ENCODE measurements at places on chromosomes 7 and 10.

DNA sequence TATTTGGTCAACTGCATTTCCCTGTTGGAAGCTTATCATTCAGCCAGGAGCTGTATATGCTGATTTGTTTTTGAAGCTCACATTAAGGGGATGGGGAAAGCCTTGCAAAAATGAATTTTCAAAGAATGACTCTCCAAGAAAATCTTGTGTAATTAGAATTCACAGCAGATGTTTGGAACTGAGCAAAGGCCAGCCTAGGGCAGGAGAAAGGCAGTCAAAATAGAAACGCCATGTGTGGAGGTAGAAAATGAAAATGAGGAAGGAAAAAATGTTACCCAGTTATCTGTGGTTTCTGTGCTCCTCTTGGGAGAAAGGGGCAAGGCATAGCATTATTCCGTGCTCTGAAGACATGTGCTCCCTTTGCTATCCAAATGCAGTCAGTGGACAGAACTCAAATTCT is 93.5 kb downstream of the NRP1 start:
- DNase-seq: peak; percentile 79

GRCh38 chr7:33926535-33926934 is 21.2 kb downstream of the BMPER start:
- no peak for DNase-seq

- no peak for DNase-seq
Observed at GRCh38 chr7:2001601-2002442, 230.9 kb downstream of the MAD1L1 start.

GRCh38 chr10:116076621-116077020 is 196.4 kb downstream of the GFRA1 start:
- DNase-seq: peak; percentile 57

- peak; percentile 6 for DNase-seq
Observed at GRCh38 chr7:48427671-48428070, 256.4 kb downstream of the ABCA13 start.
